Activated T-cell treated with anti-CD3 and anti-CD28 coated beads, Interleukin-2, amount 50 U/mL, for 24 hours (primary cell): ENCODE measurements at places on chromosomes 12 and 14.

DNA sequence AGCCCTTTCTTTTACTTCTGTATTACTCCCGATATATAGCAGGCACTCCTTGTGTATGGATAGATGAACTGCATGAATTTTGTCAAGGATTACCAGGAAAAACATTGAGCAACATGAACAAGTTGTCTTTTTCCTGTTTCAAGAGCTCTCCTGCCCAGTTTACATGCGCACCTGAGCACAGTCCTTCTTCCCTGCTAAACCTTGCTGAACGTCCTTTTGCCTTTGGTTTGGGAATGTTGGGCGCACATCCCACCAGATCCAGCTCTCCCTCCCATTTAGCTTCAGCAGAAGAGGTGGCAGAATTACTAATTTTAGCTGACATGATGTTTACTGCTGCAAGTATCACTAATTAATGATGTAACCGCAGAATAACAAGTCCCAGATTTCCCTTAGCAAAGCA, 121.4 kb upstream of the TMCC3 start:
- no peak for DNase-seq

- DNase-seq = no peak
These were observed 78.0 kb upstream of the GPATCH2L start for GRCh38 chr14:76073717-76074116.

- DNase-seq = no peak
These were observed 85.3 kb upstream of the FLRT2 start for GRCh38 chr14:85444635-85445034.

DNA sequence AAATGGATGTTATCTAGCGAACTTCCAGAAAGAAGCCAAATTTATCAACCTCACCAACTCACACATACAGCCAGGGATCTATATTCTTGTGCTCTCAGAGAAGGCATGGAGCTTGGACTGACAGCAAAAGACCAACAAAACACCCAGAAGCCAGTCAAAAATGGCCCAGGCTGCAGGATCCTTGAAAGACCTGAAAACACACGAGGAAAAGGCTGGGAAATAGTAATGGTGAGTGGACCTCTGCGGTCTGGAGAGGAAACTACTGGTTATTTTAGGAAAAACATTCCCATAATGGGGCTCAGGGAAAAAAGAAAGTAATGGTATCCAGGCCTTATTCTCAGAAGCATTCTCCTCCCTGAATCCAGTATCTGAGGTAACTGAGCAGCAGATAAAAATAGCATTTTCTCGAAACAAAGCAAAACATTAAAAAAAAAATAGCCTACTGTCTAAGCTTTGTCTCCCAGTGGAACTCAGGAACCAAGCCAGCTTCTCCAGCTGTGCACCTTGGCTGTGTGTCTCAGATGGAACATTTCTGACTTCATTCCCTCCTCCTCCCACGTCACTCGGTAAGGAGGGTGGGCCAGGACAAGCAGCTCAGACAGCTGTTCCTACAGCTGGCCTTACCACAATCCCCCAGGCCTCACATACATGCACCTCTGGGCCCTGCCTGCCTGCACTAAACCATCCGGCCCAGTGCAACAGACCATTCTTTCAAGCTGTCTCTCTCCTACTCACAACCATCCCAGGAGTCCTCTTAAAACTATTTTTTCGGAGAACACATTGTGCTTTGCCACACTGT, 249.9 kb downstream of the DAD1 start:
- no peak for DNase-seq

GRCh38 chr12:8081251-8081920, 688 bp upstream of the NECAP1 start:
- no peak for DNase-seq

DNA sequence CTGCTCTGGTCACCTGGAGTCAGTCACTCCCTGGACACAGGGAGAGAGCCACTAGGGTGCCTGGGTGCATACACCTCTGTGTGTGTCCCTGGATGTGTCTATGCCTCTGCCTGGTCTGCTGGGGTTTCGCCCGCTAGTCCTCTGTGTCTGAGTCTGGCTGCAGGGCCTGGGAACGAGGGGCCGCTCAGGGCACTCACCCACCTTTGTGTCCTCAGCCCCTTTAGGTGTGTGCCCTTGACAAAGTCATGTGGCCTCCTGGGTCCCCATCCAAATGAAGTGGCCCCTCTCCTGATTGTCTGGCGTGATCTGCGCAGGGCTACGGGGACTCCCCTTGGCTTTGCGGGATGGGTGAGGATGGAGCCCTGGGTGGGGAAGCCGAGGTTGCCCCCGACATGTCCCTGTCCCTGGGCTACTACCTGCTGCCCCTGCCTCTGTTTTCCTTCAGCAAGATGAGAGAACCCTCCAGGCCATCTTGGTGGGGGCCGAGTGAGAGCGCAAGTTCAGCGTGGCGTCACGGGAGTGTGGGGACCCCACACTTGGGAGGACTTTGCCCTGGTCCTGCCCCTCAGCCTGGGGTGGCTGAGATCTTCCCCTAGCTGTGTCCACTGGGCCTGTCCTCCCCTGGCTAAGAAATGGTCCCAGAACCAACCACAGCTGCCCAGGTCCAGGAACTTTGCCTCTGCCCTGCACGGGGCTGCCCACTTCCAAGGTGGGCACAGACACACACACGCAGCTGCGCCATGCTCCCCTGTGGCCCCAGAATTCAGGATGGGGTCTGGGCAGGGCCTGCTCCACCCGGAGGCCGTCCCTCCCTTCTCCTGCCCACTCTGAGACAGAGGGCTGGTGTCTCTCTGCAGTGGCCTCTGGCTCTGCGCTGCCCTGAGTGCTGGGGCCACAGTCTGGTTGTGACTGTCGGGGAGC, 2.7 kb upstream of the AHNAK2 start:
- DNase-seq = no peak

- no peak for DNase-seq
These were observed 650 bp downstream of the HEBP1 start for GRCh38 chr12:12999271-12999958.

DNA sequence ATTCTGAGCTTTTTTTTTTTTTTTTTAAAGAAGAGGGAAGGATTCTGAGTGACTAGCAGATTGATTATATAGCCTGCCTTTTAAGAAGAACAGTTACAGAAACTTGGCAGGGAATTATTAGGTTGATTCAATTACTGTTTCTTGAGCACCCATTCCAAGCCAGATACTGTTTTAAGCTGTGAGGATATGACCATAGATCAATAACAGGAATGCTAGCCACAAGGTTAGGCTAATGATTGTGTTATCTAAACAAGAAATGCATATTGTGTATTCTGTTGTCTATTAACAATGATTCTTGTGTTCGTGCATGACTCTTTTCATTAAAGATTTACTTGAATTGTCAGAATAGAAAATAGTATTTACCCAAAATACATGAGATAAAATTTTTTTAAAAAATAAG, 67.1 kb downstream of the PRORP start:
- no peak for DNase-seq

DNA sequence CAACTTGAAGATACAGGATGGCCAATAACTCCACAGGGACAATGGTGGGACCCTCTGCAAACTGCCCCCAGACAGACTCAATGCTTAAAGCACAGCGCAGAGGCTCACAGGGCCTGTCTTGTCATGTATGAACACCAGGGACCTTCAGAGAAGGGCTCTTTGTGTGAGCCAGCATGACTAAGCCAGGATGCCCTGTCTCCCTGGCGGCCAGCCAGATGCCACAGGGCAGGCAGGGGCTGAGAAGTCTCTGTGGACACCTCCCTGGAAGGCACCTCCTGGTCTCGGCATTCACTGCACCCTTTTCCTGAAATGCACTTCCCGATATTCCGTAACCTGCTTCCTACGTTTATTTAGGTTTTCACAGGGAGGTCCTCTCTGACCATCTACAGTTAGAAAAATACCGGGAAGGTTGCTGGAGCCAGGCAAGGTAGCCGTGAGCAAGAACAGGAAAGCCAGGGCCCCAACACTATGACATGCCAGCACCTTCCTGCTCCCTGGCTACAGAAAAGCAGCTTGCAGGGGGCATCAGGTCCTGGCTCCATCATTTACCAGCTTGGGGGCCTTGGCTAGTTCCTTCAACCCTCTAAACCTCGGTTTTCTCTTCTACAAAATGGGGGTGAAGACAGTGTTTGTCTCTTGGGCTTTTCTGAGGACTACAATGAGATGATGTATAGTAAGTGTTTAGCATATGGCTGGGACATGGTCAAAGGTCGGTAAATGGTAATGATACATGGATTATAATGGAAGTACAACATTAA, 65.0 kb downstream of the PITPNM2 start:
- no peak for DNase-seq

DNA sequence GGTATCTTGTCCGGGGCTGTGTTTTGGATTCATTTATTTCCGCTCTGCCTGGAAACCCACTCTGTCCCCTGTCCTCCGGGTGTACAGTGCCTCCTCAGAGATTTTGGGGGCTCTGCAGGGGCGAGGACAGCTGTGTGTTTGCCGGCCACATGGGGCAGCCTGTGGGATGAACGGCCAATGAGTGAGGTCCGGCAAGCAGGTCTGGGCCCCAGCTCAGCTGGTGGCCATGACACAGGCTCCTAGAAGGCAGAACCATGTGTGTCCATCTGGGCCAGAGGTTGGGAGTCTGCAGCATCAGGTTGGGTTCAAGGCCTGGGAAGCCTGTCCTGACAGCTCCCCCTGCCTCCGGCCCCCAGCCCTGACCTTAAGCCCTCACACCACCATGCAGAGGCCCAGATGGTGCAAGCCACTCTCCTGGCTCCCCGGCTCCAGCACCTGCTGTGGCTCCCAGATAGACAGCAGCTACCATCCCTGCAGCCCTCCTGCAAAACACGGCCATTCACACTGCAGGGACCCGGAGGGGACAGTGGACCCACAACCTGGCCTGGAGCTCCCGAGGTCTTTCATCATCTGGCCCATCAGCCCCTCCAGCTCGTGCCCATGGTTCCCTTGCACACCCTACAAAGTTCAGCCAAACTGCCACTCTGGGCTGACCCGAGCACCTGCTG, 220.1 kb upstream of the C14orf180 start:
- DNase-seq = no peak

- no peak for DNase-seq
These were observed 17.8 kb downstream of the FBXW8 start for GRCh38 chr12:116928504-116928903.

- DNase-seq = no peak
These were observed 55.2 kb downstream of the RASSF3 start for GRCh38 chr12:64665514-64665913.

DNA sequence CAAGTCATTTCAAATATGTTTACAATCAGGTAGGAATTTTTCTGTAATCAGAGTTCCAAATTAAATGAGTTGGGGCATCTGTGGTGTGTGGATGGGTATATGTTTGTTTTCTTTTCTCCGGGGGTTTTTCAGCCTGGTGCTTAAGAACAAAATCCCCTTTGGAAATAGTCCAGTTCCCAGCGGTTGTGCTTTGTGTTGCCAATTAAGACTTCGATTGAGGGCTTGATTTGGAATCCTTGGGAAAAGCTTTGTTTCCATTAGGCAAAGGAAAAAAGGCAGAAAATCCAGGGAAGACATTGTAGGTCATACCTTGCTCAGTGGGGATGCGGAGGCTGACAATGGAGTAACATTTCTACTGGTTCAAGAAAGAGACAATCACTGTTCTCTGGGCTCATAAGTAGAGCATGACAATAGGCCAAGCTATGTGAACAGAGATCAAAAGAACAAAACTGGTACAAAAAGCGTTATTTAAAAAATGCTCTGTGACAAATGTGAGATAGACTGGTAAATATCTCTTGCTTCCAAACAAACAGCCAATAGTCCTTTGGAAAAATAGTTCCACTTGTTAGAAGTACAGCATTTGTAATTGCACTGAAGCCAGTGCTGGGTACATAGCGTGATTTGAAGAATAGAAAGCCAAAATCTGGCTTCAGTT, 79.7 kb downstream of the EML1 start:
- DNase-seq = no peak

GRCh38 chr12:27424631-27425230, 21.8 kb upstream of the SMCO2 start:
- DNase-seq = no peak

- DNase-seq = no peak
These were observed 806.8 kb downstream of the AACS start for GRCh38 chr12:125871811-125872594.

GRCh38 chr14:90341784-90342183, 10.0 kb upstream of the NRDE2 start:
- no peak for DNase-seq

DNA sequence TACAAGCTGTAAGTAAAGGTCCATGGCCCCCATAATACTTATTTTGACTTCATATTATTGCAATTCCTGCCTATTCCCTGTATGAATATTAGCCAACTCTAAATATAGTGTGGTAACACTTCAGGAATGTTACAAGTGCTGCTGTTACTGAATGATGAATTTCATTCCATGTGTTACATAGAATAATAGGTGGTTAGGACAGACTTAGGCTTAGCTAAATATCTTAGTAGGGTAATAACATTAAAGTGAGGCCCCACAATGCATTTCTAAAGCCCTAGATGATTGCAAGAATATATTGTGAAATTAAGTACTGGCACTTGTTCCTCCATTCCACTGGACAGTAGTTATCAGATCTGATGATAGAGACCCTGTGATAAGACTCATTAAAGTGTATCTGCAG, 182.7 kb downstream of the PCNX1 start:
- no peak for DNase-seq

- DNase-seq = no peak
These were observed 200.8 kb upstream of the KRR1 start for GRCh38 chr12:75712223-75712622.

DNA sequence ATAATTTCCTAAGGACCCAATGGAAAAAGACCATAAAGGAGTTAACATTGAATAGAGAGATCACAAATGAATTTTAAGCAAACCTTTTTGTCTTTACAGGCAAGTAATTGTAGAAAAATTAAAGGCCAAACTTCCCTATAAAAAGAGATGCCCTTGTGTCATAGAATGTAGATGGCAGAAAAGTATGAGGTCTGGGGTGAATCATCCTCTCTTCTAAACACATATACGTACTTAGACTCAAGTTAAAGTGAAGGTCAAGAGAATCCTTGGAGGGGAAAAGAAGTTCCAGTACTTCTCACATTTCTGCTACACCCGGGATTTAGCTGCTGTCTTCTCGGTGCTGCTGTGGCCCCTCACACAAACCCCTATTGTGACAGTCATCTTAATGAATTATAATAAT, 116.2 kb upstream of the ARID2 start:
- no peak for DNase-seq

- DNase-seq = no peak
These were observed 61.2 kb upstream of the OTOGL start for GRCh38 chr12:80038062-80038560.
